Aorta (tissue), 5 donors: ENCODE measurements at places on chromosomes 4 and X. TPM values are rescaled to one million over a fixed set of nuclear protein-coding genes. Genes with fewer than 3 reads are reported as not detected.

DNA sequence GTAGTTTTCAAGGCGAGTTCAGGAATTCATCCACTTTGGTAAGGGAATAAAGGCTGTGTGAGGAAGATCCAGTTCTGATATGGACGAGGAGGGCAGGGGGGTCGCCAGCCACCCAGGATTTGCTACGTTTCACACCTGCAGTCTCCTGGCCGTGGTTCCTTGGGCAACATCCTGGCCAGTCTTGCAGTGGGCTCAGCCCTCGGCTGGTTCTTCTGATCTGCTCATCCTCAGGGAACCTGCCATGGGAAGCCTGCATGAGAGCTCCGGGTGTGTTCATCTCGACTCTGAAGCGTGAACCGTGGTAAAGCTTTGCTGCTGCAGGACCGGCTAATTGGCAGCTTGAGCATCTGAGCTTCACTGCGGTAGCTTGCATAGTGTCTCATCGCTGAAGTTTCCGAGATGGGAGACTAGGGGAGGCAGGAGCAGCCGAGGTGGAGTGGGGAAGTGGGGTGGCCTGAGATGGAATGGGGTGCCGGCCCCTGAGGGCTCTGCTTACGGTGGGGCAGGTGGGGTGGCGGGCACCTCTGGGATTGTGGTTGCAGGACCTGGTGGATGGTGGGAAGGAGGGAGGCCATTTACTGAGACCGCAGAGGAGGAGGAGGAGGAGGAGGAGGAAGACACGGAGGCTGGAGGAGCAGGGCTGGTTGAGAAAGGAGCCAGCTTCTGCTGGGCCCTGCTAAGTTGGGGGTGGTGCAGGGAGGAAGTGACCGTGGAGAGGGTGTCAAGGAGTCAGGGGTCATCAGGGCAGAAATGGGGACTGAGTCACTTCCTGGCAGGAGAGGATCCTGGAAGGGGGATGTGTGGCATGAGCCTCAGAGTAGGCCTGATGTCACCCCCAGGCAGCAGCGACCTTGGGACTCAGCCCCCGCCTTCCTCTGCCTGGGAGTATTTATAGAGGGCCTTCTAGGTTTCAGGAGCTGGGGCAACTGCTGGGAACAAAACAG is 213.1 kb upstream of the PSAPL1 start:
- H3K27me3 ChIP-seq: no peaks in the 10 kb centered on the region
- H3K4me3 ChIP-seq: no peak overlapping the region
- H3K36me3 ChIP-seq: no peaks in the 10 kb centered on the region
- H3K27ac ChIP-seq: no peak overlapping the region

- H3K27me3 ChIP-seq: no peaks in the 10 kb centered on the region
- H3K27ac ChIP-seq: no peak overlapping the region
- no peaks in the 10 kb centered on the region for H3K36me3 ChIP-seq
- H3K4me3 ChIP-seq: no peak overlapping the region
- H3K4me1 ChIP-seq: no peaks in the 10 kb centered on the region
Measured at GRCh38 chr4:186765673-186766546, 42.3 kb upstream of the FAT1 start.

- peak; percentile 41 for DNase-seq
- no peaks in the 10 kb centered on the region for H3K4me1 ChIP-seq
Measured at GRCh38 chr4:23856630-23857029, 33.2 kb downstream of the PPARGC1A start.

DNA sequence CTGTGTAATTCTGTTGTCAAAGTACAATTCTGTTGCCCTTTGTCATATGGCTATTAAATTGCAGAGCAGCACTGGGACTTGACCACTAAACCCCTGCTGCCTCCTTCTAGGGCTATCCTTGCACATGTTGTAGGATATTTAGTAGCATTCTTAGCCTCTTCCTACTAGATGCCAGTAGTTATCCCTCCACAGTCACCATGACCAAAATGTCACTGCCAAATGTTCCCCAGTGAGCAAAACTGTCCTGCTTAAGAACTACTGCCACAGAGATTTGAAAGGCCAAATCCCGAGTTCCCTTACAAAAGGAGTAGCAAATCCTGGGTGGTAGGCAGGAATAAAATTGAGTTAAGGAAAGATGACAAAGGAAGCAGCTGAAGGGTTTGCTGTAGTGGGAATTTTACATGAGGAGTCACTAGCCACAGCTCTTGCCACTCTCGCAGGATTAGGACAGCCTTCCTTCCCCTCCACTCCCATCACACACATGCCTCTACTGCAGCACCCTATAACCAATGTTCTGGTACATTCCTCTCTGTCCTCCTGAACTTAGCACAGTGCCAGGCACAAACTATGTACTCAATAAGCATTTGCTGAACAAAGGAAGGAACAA is 8.4 kb downstream of the APBB2 start:
- no peak overlapping the region for H3K4me3 ChIP-seq
- no peaks in the 10 kb centered on the region for H3K27me3 ChIP-seq
- H3K4me1 ChIP-seq: peaks cover 19% of the 10 kb centered on the region
- H3K36me3 ChIP-seq: no peaks in the 10 kb centered on the region
- no peak for DNase-seq
- no peak overlapping the region for H3K27ac ChIP-seq

- no peak for DNase-seq
- no peaks in the 10 kb centered on the region for H3K36me3 ChIP-seq
- H3K27me3 ChIP-seq: no peaks in the 10 kb centered on the region
- no peak overlapping the region for H3K27ac ChIP-seq
Measured at GRCh38 chr4:85748654-85749053, 273.7 kb downstream of the ARHGAP24 start.

DNA sequence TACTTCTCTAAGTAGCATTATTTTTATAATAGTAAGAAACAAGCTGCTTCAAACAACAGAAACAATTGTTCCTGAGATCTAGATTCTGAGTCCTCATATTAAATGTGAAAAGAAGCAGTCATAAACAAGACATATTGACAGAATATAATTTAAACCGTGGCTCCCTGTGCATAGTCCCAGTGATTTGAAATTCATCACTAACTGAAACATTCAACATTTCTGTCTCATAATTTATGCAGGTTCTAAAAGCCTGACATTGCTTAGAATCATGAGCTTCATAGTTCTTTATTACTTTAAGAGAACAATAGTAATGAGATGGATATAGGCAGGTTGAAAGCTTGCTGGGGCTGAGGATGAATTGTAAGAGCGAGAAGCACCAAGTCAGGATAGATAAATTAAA is 375.5 kb upstream of the MAGEB18 start:
- DNase-seq: no peak
- H3K36me3 ChIP-seq: no peaks in the 10 kb centered on the region
- no peaks in the 10 kb centered on the region for H3K4me1 ChIP-seq
- no peaks in the 10 kb centered on the region for H3K27me3 ChIP-seq

- H3K27ac ChIP-seq: peak overlapping the region; percentile 96
- peaks cover 2% of the 10 kb centered on the region for H3K36me3 ChIP-seq
- H3K4me3 ChIP-seq: no peak overlapping the region
- no peak for DNase-seq
- peaks cover 8% of the 10 kb centered on the region for H3K4me1 ChIP-seq
- no peaks in the 10 kb centered on the region for H3K27me3 ChIP-seq
Measured at GRCh38 chr4:87046121-87046551, 111.3 kb downstream of the AFF1 start.

- no peaks in the 10 kb centered on the region for H3K4me1 ChIP-seq
- H3K4me3 ChIP-seq: peak within 1 kb of the TSS; percentile 99
- DNase-seq: peak; percentile 82
- H3K27ac ChIP-seq: peak within 1 kb of the TSS; percentile 95
Measured at GRCh38 chr4:185534866-185535611, at the start of gene PDLIM3. Gene PDLIM3 (minus strand): TSS chr4:185535507. CDS start chr4:185535434, 73 bp downstream.

DNA sequence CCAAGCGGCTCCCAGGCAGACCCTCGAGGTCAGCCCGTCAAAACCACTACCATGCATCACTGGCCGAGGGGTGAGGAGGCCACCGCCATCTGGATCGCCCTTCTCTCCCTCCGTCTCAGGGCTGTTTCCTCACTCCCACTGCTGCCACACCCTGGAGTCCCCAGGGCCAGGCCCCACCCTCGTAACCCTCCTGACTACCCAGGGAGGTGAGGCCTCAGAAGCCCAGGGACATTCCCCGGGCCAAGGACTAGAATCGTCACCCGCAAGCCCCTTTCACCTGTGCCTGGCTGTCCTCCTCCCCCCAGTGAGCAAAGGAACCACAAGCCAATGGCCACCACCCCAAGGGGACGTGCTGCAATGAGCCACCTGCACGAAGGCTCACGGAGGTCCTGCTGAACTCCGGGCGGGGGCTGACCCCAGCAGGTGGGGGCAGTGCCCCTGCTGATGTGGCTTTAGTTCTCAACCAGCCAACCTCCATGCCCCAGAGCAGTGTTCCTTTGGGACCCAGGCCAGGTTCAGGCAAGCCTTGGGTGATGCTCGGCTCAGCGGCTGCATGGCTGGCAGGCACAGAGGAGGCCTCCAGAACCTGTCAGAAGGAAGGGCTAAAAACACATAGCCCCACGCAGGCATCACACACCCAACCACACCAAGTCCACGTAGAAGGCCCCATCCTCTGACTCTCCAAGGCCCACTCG is 23.8 kb downstream of the PPP2R2C start:
- H3K27ac ChIP-seq: no peak overlapping the region
- H3K4me1 ChIP-seq: no peaks in the 10 kb centered on the region
- H3K27me3 ChIP-seq: no peaks in the 10 kb centered on the region
- no peak overlapping the region for H3K4me3 ChIP-seq
- DNase-seq: peak; percentile 66
- H3K36me3 ChIP-seq: no peaks in the 10 kb centered on the region

DNA sequence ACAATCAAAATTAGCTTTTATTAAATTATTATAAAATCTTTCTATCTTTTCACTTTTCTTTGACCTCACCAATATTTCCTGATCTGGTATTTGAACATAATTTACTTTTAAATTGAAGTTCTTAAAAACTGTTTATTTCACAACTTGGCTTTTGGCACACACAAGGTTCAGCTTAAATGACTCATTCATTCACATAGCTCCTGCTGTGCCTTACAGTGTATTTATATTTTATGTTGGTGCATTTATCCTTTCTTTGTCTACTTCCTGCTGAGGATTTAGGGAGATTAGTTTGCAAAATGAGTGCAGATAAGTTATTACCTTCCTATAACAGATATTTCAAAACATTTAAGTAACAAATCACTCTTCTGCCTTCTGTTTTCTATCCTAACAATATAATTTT is 430.6 kb downstream of the DTHD1 start:
- no peak overlapping the region for H3K27ac ChIP-seq
- H3K4me3 ChIP-seq: no peak overlapping the region
- H3K4me1 ChIP-seq: no peaks in the 10 kb centered on the region
- DNase-seq: no peak
- no peaks in the 10 kb centered on the region for H3K36me3 ChIP-seq

DNA sequence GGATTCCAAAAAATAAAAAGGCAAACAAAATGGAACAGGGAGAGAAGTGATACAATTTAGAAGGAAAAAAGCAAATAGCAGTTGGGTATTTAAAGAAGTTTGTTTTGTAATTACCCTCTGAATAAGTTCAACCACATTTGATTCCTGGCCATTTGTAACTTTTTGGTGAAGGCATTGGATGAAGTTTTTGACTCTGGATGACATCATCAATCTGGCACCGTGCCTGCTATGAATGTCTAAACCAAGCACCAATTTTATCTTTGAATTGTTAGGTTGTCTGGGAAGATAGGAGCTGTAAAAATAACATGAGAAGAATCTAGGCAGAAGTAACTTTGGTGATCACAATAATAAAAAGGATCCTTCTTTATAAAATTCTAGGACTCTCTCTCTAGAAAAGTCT is 29.5 kb downstream of the TMPRSS11A start:
- no peaks in the 10 kb centered on the region for H3K36me3 ChIP-seq
- H3K4me3 ChIP-seq: no peak overlapping the region
- H3K4me1 ChIP-seq: no peaks in the 10 kb centered on the region
- DNase-seq: no peak
- no peaks in the 10 kb centered on the region for H3K27me3 ChIP-seq

GRCh38 chrX:49106930-49107329 is 16.6 kb downstream of the GPKOW start:
- H3K4me1 ChIP-seq: no peaks in the 10 kb centered on the region
- no peak overlapping the region for H3K4me3 ChIP-seq
- no peaks in the 10 kb centered on the region for H3K27me3 ChIP-seq
- no peak overlapping the region for H3K27ac ChIP-seq

DNA sequence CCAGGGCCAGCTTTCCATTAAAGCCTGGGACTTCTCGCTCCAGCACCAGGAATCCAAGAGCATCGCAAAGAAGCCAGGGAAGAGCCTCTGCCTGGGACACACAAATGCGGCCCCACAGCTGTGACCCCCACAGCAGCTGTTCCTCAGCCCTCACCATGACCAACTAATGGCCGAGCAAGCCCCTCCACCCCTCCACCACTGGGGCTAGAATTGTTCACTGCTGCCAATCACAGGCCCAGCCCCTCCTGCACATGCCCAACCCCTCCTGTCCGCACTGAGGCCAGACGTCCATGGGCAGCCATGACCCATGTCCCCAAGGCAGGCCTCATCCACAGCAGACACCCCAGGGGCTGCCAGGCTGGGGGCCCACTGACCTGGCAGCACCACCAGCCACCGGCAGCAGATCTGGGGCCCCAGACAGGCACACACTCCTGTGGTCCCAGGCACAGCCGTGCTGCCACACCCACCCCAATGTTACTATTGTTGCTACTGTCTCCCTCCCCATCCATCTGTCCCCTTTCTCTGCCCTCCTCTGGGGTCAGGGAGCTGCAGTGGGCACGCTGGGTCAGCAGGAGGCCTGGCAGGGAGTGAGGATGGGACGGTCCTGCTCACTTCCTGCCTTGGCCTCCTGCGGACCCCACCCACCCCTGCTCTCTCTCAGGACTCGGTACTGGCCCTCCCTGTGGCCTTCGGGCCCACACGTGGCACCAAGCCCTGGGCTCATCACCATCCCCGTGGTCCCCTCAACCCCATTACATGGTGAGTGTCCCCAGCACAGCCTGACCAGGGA is 56.0 kb downstream of the ZFYVE28 start:
- H3K4me3 ChIP-seq: no peak overlapping the region
- no peak overlapping the region for H3K27ac ChIP-seq
- no peak for DNase-seq
- no peaks in the 10 kb centered on the region for H3K27me3 ChIP-seq

DNA sequence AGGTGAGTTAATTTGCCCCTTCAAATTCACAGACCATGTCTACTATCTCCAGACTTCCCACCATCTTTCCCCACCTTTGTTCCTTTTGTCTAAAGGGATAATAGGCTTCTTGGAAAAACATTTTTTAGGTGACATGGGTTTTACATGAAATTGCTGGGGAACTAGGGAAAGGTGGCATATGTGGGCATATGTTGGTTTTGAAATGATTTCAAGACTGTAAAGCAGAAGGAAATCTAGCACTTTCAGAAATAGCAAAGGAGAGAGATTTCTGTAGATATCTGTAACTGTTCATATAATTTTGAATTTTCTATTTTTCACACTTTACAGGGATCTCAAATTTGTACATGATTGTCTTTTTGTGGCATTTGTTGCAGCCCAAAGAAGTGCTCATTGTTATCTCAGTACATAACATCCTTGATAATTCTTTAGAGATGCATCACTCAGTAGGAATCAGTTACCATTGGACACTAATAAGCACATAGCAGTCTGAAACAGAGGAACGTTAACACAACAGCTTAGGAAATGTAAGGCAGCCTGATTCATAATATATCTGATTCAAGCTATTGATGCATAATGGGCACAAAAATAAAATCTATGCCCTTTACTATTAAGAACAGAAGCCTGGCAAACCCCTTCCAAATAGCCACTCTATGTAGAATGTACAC is 659.7 kb downstream of the CENPC start:
- no peak overlapping the region for H3K4me3 ChIP-seq
- no peaks in the 10 kb centered on the region for H3K27me3 ChIP-seq
- H3K27ac ChIP-seq: no peak overlapping the region
- no peaks in the 10 kb centered on the region for H3K4me1 ChIP-seq
- no peak for DNase-seq

Gene NMU
- not detected for total RNA-seq

Gene PTTG2
- total RNA-seq: 5.9 TPM

Gene UGT2A1
- total RNA-seq: not detected

Gene SSX2
- total RNA-seq: not detected

Gene DOK7
- total RNA-seq: 3.3 TPM

Gene VCX3A
- not detected for total RNA-seq
